ENCODE measurements at places on chromosomes 13 and 19.

DNA sequence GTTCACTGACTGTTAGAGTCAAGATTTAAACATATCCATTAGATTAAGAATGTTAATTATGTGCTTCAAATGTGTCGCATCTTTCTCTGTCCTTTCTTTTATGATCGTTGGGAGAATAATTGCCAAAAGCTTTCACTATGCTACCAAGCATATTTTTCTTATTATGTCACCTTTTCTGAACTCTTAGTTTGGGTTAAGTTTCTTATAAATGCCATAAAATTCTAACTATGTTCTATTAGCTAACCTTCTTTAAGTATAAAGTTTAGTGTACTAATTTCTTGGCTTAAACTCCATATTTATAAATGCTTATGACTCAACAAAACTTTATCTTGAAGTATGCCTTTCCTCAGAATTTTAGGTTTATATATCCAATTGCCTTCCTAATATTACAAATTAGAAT lies 1759.4 kb downstream of the PCDH9 start:
- DNase-seq = no peak

- no peak for DNase-seq
Observed at GRCh38 chr13:109873351-109874123, 87.2 kb upstream of the IRS2 start.

- DNase-seq = no peak
Observed at GRCh38 chr13:34696296-34696695, 245.8 kb upstream of the NBEA start.

DNA sequence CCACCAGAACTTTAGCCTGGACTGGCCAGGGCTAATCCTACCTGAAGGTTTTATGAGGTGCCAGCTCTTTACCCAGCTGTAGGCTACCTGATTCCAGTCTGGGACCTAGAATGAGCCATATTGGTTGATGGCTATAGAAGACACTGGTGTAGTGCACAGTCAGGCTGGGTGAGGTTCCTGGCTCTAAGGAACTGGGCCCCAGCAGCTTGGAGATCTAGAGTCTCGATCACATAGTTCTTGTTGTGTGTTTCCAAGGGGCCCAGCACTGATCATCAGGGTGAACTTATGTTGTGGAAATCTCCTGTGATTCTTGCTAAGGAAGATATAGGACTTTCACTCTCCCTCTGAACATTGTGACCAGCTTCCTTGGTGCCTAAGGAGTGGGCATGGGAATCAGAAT lies 236.3 kb downstream of the ZNF536 start:
- no peak for DNase-seq

GRCh38 chr19:45507872-45508416 lies 665 bp downstream of the VASP start:
- DNase-seq = no peak

DNA sequence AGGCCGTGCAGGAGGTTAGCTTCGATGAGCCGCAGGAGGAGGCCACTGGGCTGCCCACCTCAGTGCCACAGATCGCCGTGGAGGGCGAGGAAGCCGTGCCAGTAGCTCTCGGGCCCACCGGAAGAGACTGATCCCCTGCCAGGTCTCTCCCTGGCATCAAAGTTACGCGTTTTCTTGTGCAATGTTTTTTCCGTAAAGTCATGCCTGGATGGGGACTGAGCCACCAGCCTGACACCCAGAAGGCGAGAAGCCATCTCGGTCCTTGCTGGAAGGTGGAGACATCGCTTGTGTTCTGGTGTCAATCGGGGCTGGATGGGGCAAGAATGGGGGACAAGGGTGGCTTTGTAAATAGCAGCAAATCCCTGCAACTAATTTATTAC lies 3.4 kb upstream of the PIK3R2 start:
- DNase-seq = no peak

DNA sequence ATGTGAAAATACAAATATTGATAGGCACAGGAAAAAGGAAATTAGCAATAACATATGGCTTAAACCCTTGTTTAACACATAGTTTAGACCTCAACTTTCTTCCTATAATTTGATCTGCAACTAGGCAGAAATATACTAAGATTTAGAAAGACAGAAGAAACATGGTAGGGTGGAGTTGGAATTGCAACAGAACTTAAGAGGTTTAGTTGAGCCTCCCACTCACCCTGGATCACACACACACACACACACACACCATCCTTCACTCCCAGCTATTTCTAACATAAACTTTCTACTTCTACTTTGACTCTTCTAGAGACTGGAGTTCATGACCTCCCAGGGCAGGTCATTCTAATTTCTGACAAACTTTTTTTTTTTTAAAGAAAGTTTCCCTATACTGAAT lies 47.4 kb downstream of the FLT3 start:
- DNase-seq = no peak

GRCh38 chr13:45951724-45952123 lies 100.2 kb upstream of the SIAH3 start:
- no peak for DNase-seq

DNA sequence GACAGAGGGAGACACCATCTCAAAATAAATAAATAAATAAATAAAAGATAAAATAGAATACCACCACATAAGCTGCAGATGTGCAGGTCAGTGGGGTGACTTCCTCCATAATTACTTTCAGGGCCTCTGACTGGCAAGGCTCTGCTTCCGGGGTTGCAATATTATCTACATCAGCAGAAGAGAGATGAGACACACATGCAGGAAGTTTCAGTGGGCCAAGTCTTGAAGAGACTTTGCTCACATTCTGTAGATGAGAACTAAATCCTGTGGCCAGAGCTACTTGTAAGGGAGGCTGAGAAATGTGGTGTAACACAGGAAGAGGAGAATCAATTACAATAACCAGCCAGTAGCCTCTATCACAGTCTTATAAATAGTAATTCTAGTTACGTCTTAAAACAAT lies 89.9 kb upstream of the MAB21L1 start:
- no peak for DNase-seq

- DNase-seq = no peak
Observed at GRCh38 chr19:46256855-46257254, 27.3 kb downstream of the IGFL1 start.

DNA sequence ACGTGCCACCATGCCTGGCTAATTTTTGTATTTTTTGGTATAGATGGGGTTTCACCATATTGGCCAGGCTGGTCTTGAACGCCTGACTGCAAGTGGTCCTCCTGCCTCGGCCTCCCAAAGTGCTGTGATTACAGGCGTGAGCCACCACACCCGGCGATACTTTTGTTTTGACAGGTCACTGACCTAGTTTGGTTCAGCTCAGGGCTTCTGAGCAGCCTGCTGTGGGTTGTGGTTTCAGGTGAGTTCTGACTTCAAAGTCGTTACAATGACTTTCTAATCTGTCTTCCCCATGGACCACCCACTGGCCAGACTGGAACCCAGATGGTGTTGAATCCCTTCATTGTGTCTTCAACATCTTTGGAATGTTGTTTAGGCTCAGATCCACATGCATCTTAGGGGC lies 73.8 kb downstream of the TRPM4 start:
- DNase-seq = peak; percentile 30

- DNase-seq = no peak
Observed at GRCh38 chr13:35448465-35448864, 28.0 kb downstream of the MAB21L1 start.

DNA sequence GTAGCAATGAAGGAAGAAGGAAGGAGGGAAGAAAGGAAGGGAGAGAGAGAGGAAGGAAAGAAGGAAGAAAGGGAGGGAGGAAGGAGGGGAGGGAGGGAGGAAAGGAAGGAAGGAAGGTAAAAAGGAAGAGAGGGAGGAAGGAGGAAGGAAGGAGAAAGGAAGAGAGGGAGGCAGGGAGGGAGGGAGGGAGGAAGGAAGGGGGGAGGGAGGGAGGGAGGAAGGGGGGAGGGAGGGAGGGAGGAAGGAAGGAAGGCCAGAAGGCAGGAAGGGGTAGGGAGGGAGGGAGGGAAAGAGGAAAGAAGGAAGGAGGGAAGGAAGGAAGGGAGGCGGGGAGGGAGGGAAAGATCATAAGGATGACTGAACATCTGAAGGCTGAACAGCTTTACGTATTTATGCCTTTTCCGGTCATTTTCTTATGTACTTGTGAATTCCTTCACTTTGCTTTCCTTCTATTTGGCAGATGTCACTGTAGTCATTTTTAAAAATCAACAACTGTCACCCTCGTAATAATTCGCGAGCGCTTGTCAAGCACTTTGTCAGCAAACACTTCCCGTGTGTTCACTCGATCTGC lies 6.7 kb upstream of the TTYH1 start:
- no peak for DNase-seq

GRCh38 chr13:74710006-74710405 lies 575.8 kb upstream of the KLF12 start:
- no peak for DNase-seq

GRCh38 chr19:10036601-10037071 lies 23.4 kb downstream of the RDH8 start:
- DNase-seq = no peak

- no peak for DNase-seq
Observed at GRCh38 chr19:1134431-1134830, 30.6 kb downstream of the GPX4 start.

DNA sequence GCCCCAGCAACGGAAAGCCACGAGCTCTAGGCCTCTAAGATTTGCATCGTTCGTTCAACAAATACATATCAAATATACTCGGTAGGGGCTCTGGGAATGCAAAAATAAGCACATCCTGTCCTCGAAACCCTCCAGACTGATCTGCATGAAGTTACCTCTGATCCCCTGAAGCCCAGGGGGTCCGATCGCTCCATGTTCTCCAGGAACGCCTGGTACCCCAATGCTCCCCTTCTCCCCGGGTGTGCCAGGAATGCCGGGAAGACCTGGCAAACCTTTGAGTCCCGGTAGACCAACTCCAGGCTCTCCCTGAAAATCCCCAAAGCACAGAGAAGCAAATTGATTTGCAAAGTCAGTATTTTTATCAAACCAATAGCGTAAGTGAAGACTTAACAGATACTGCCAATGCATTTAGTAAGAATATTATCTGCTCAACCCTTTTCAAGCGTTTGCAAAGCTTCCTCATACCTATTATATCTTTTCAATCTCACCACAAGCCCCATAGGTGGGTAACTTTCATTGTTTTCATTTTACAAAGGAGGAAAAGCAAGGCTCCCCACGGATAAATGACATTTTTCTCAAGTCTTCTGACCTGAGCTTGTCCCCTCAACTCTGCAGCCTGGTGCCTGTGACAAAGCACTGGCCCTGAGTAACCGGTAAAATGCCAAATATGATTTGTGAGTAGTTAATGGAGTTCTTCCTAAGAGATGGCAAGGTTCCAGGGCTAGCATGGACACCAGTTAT lies 127.7 kb downstream of the COL4A1 start:
- DNase-seq = no peak

DNA sequence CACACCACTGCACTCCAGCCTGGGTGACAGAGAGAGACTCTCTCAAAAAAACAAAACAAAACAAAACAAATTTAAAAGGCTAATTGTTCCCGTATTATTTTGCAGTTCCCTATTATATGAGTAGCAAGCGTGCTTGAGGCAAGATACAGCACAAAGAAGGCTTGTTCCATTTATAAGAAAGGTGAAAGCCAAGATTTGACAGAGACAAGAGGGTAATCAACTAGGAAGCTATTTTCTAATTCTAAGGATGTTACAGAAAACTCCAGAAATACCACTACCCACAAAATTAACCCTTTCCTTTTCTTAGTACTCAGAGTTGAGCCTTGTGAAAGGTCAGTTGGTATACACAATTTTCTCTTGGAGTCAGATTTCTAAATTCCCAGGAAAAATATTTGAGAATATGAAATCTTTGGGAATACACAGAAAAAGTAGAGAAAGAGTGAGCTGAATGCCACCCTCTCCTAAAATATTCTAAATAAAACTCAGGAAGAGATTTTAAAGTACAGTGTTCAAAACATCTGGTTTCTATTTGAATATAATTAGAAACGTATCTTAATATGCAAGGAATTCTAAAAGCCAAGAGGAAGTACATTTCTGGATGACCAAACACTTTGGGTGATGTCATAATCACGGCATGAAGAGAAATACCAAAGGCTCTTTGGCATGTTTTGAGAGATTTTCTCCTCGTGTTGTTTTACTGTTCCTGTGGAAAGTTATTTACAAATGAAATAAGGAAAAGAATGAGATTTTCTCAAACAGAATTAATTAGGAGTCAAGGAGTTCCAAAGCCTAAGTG lies 63.0 kb upstream of the FLT1 start:
- no peak for DNase-seq

DNA sequence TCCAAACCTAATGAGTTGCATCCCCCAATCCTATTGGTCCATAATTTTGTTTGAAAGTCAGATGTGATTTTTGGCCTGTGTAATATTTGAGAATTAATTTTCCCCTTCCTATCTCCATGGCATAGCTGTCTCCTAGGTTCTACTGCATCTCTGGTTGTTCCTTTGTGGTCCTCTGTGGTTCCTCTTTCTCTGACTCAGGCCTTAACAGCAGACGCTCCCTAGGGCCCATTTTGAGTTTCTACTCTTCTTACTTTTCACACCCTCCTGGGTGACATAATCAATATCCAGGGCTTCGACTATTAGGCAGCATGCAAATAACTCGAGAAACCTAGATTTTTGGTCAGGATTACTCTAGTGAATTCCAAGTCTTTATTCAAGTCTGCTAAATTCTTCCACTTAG lies 160.7 kb downstream of the RFC3 start:
- no peak for DNase-seq

GRCh38 chr13:75771818-75772217 lies 135.7 kb downstream of the LMO7 start:
- DNase-seq = no peak

- no peak for DNase-seq
Observed at GRCh38 chr19:51572908-51573307, 1.8 kb downstream of the ZNF175 start.

DNA sequence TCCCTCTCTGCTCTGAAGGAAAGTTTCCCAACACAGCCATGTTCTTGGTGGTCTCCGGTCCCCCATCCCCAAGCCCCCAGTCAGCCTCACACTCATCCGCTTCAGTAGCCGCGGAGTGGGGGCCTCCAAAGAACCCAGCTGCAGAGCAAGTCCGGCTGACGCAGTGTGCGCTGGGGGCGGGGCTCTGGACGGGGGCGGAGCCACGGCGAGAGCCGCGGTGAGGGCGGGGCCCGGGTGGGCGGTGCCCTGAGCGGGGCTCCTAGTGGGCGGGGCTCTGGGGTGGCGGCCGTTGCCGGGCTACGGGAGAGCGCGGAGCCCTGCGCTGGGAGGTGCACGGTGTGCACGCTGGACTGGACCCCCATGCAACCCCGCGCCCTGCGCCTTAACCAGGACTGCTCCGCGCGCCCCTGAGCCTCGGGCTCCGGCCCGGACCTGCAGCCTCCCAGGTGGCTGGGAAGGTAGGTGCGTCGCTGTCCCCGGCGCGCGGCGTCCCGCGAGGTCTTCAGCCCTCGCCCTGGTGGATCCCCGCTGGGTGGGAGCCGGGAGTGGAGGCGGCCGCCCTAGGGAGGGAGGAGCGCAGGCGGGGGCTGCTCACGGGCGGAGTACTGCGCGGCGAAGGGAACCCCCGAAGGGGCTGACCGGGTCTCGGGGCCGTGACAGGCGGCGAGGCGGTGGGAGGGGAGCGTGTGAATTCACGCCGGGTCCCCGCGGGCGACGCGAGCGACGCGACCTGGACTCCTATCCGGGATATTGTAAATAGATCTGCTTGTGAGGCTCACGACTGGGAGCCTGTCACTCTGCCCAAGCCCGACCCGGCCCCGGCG lies 9.1 kb downstream of the TNFRSF19 start:
- DNase-seq = peak; percentile 92

- DNase-seq = no peak
Observed at GRCh38 chr13:98406971-98407370, 169.9 kb downstream of the STK24 start.
